ENCODE measurements at places on chromosomes 2 and 18.

DNA sequence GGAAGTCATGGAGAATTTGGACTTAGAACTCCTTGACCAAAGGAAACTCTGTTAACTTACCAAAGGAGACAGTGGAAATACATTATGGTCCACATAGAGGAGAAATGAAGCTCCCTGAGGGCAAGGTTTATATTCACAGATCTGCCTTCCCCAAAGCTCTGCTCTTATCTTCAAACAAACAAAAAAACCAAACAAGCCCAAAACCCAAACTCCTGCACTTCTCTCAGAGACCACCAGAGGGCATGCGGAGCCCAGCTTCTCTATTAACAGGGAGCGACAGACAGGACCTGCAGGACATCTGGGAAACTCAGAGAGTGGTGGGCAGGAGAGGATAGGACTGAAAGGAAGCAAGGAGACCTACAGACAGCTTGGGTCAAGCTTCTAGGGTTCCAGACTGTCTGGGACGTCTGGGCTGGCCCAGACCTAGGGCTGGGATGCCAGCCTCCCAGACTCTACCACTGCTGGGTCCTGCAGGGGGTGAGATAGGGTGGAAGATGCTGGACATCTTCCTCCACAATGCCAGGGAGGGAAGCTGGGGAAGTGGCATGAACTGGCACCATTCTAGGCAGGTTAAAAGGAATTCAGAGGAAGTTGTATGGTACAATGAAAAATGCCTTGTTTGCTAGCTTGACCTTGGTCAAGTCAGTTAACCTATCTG is 4.0 kb upstream of the WNT10A start:
- peak; percentile 69 for DNase-seq

DNA sequence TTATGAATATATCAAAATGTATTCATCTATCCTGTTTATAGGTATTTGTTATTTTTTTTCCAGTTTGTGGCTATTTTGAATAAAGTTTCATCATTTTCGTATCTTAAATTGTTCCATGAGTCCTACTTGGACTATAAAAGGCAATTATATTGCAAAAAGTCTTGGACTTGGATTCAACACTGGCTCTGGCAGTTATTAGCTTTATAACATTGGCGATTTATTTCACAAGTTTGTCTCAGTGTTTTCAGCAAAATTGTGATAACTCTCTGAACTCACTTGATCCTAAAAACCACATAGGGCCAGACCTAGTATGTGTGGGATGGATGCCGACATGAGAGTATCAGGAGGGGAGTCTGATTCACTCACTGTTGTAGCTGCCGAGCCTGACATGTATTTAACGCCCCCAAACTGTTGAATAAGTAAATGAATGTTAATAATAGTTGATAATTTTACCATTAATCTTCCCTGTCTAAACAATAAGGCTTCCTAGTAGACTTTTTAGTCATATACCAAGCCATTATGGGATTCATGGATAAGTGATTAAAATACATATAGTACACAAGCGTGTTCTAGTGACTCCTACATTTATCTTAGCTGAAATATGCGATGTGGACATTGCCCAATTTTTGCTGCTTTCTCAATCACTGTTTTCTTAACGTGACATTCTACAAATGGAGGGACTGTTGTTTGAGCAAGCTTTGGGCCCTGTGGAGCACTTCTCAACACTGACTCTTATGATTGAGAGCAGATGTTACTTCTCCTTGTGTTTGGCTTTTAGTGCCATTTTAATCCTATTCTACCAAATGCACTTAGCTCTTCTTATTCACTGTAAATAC is 907.6 kb downstream of the EPHA4 start:
- DNase-seq: no peak

GRCh38 chr2:98892871-98893270 is 43.2 kb downstream of the CRACDL start:
- DNase-seq: no peak

DNA sequence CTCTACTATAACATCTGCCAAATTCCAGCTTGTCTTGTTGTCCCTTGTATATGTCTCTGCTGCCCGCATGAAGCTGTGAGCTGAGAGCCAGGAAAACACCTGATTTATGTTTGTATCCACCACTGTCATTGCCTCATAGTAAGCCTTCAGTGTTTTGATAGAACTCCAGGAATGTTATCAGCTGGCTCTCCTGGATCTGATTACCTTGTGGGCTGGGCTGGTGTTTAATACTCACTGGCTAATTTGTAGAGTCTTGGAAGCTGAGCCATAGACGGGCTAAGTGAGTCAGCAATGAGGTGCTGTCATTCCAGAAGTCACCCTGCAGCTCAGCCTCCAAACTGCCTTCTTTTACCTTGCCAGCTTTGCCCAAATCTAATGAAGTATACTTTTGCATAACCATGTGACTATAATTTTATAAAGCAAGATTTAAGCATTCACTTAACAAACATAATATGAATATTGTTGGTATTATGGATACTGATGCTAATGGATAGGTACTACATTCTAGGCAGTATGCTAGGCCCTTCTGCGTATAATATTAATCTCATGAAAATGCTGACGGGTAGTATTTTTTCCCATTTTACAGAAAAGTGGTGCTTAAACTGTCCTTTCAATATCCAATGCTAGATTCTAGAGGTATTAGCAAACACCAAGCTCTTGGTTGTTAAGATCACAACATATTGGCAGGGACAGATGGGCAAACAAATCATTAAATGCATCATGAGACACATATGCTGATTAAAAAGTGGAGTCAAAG is 62.7 kb upstream of the GATA6 start:
- DNase-seq: no peak

- no peak for DNase-seq
These were observed 49.4 kb downstream of the CCDC102B start for GRCh38 chr18:68847219-68847837.

DNA sequence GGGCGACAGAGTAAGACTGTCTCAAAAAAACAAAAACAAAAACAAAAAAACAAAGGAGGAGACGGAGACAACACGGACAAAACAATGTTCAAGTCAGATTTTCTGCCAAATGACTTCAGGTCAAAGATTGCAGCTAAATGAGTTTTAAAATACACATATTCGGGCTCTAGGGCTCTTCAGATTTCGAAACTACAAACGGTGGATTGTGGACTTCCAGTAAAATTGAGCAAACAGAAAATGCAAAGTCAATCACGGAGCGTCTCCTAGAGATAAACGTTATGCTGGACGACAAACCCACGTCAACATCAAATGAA is 558 bp downstream of the MRPS5 start:
- DNase-seq: no peak

GRCh38 chr2:237909075-237909695 is 49.8 kb downstream of the RAMP1 start:
- no peak for DNase-seq

- DNase-seq: no peak
These were observed 557.9 kb downstream of the TNS1 start for GRCh38 chr2:217444932-217445331.

- DNase-seq: no peak
These were observed 12.8 kb upstream of the SFTPB start for GRCh38 chr2:85680707-85681371.

DNA sequence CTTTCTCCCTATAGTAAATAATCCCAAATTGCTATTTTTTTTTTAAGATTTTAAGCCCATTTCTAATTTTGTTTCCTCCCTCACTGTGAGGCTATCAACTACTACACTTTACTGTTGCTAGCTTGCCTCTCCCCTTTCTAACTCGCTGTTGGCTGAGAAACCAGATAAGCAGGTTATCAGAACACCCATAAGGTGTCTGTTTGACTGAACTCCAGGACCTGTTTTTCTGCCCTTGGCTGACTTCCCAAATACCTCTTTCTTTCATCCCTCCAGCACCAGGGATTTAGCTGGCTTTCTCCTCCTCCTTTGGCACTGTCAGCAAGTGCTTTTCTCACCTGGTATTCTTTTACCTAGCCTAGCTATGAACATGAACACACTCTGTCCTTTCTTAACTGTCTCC is 11.1 kb downstream of the TRAK2 start:
- DNase-seq: no peak

GRCh38 chr2:119419065-119419464 is 12.6 kb upstream of the TMEM37 start:
- DNase-seq: no peak

GRCh38 chr2:237194081-237194480 is 108.4 kb downstream of the COPS8 start:
- DNase-seq: no peak

GRCh38 chr2:239550357-239550756 is 149.5 kb upstream of the HDAC4 start:
- no peak for DNase-seq

DNA sequence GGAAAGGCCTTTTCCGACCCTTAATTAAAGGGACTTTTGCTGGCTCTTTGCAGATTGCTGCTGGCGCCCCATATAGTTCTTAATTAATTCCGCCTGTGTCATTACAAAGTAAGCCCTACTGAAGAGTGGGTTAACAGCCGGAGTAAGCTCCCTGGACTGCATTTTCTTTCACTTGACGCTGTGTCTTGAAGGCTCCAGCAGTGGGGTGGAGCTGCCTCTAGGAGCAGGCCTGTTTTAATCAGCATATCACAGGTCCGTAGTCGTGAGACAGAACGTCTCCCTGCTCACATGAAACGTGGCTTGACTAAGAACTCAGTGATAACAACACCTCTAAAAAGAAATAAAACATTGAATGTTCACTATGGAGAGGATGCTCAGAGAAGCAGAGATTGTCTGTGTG is 329.9 kb upstream of the RAB12 start:
- DNase-seq: no peak

GRCh38 chr18:69985239-69985638 is 37.6 kb upstream of the CD226 start:
- no peak for DNase-seq

DNA sequence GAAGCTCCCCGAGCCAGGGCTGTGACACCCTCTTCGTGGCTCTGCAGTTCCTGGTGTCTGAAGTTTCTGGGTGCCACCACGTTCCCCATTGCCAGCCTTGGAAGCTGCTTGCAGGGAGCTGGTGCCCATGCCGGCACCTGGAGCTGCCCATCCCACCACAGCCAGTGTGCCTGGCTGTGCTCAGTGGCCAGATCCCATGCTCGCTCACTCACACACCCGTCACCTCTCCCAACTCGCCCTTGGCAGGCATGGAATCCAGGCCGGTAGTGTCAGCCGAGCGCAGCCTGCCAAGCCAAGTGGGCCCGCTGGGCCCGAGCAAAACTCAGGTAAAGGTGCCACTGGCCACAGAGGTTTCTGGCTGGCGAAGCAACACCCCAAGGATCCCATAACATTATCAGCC is 370.2 kb downstream of the PTPRM start:
- DNase-seq: no peak

- DNase-seq: no peak
These were observed 76.6 kb downstream of the FIGN start for GRCh38 chr2:163659224-163659623.

- no peak for DNase-seq
These were observed 1080.2 kb downstream of the SUCLG1 start for GRCh38 chr2:83378921-83379320.

- DNase-seq: no peak
These were observed 27.8 kb downstream of the CRACDL start for GRCh38 chr2:98907966-98908905.

- DNase-seq: no peak
These were observed 35.2 kb downstream of the KIF1A start for GRCh38 chr2:240784629-240785423.

DNA sequence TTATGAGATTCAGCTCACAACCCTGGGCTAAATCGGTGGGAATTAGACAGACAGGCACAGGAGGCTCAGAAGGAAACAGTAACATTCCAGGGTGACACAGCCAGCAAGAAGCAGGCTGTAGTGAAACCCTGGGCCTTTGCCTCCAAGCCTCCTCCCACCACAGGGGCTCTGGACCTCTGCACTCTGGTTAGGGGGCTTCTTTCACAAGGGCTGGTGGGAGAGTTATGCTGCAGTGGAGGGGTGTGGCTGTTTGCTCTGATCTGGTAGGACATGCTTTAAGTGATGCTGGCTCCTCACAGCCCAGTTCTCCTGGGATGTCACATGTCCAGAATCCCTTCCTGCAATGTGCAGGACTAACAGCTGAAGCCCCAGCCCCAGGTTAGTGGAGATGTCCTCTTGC is 109.9 kb downstream of the TGFA start:
- DNase-seq: no peak

DNA sequence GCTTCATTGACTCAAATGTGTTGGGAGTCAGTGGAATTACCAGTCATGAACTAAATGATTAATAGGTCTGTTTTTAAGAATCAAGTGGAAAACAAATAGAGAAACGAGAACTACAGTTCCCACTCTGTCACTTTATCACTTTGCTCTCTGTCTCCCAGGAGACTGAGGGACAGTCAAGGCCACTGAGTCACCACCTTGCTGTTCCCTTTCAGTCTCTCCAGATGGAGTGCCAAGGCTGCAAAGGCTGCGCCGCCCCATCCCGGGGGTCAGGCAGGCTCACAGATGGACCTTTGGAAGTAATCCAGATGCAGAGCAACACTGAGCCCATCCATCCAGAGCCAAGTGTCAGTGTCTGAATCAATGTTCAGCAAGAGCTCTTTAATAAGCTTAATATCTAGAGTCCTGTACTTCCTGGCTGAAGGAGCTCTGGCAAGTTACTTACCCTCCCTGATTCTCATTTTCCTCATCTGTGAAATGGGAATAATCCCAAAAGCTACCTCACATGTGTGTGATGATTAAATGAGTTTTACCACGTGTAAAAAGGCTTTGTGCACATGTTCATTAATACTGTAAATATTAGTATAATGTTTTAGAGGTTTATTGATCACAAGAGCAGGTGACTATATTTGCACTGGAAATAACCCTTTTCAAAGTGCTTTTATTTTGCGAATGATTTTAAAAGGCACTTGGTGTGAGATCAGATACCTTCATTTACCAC is 43.0 kb upstream of the EFEMP1 start:
- DNase-seq: no peak
